Small intestine (tissue), 16 donors: ENCODE measurements at places on chromosomes 4 and X.

DNA sequence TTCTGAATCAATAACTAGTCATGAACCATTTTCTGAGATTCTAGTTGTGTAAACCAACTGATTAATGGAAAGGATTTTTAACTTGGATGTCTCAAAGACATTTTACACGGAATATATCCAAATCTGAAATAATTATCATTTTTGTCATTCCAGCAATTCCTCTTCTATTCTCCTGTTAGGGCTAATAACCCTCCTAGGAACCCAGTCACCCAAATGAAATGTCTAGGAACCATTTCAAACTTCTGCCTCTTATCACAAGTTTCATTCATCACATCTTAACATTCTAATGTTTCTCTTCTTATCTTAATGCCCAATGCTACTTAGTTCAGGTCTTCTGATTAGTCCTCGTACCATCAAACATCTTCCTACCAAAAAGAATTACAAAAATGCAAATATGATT is 639.8 kb downstream of the DMD start:
- no peak for DNase-seq

GRCh38 chr4:139599594-139600374 is 43.8 kb upstream of the SETD7 start:
- DNase-seq, result no peak

DNA sequence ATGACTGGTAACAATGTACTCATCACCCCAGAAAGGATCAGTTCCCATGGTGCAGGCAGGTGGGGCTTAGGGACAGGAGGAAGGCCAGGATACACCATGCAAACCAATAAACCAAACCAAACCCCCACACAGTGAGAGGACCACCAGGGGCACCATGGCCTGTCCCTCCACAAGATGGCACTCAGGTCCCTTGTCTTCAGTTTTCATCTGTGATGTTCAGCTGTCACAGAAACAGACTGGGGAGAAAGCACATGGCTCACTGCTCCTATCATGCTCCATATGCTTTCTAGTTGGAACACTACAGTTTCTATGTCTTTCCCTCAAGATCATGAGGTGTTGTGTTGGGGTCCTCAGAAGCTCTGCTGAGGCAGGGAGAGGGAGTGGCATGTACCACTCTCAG is 10.1 kb downstream of the HS3ST1 start:
- DNase-seq, result no peak

GRCh38 chr4:26468977-26469376 is 21.3 kb downstream of the CCKAR start:
- no peak for DNase-seq

DNA sequence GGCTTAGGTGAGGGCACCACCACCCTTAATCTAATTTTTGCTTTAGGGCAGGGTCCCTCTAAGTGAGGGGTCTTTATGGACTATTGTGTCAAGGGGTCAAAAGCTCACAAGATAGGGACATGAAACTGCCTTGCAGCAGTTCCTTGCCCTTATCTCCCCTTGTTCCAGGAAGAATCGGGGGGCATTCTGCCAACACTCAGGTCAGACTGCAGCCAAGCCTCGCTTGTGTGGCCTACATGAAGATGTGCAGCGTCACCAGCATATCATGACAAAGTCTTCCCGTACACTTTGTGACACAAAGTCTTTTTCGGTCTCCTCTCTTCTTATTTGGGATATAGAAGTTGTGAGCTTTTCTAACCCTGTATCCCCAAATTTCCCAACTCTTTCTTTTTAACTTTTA is 17.5 kb upstream of the USP9X start:
- no peak for DNase-seq

DNA sequence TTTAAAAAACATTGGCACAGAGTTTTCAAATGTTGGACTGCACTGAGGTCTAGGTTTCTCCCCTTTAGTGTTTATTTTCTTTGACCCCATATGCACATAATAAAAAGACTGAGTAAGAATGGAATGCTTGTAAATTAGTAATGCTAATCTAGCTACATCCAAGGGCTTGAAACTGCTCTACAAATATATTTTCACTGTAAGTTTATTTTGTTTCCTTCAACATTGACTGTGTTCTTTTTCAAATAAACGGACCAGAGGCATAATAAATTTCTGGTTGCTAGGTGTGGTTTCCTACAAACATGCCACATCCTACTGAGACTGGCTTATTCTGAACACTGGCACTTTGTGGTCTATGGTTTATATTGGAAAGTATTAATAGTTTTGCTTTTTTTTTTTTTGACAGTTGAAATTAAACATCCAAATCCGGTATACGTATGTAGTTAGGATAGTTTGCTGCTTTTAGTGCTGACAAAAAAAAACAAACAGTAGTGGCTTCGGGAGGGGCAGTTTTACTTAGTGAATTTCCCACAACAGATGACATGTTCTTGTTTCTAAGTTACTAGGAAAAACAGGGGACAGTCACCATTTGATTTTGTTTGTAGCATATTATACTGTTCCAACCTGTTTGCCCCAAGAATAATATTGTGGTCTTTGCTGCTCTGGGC is 13.2 kb downstream of the CA5B start:
- peak; percentile 28 for DNase-seq

DNA sequence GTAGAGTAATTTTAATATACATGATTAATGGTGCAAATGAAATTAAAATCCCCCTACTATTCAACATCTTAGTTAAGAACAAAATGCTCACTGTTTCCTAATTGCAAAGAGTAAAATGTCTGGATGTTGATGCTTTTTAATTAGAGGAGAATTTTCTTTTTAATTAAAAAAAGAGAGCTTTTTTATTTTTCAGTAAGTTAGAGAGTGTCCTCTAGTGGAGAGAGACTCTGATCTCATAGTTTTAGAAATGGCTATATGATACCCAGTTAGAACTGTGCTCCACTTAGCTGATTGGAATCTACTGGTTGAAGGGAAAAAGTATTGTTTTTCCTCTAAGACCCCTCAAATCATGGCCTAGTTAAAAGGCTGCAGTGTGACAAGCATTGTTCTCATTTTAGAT is 312.0 kb upstream of the MAGEB2 start:
- no peak for DNase-seq

GRCh38 chr4:62670514-62670913 is 1470.4 kb downstream of the ADGRL3 start:
- no peak for DNase-seq

DNA sequence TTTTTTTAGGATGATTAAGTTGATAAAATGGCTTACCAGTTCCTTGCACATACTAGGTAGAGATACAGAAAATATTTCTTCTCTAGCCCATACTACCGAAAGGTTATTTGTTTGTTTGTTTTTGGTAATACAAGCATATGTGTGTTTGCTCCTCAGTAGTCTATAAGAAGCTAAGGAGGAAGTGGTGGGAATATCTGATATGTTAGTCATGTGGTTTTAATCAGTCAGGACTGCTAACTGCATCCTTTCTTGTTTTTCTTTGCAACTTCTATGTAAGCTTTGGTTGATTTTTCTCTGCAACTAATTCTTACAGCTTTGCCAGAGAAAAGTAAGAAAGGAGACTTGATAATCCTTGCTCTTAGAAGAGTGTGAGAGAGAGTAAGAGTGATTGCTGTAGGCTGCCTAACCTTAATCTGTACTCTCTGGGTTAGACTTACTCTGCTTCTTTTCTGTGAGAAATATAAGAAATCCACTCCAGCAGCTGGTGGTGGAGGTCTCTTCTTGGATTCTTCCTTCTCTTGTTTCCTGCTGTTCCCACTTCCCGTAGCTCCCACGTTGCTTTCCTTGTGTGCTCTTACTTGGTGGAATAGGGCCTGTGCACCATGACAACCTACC is 28.3 kb downstream of the SEPTIN11 start:
- DNase-seq, result no peak

DNA sequence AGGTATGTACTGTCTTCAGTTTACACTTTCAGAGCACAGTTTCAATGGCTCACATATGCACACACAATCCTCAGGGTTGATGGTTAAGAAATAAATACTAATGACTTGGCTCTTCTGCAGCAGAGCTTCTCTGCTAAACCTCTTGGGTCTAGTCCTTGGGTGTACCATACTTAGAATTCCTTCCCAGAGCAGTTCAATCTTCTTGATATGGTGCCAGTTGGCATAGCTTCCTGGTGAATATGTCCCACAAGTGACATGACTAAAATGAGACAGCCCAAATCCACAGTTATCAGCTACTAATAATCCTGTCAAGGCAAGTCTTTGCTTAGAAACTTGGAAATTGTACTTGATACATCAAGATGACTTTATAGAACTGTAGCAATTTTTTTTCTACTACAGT is 654.4 kb downstream of the IQCM start:
- DNase-seq, result no peak

DNA sequence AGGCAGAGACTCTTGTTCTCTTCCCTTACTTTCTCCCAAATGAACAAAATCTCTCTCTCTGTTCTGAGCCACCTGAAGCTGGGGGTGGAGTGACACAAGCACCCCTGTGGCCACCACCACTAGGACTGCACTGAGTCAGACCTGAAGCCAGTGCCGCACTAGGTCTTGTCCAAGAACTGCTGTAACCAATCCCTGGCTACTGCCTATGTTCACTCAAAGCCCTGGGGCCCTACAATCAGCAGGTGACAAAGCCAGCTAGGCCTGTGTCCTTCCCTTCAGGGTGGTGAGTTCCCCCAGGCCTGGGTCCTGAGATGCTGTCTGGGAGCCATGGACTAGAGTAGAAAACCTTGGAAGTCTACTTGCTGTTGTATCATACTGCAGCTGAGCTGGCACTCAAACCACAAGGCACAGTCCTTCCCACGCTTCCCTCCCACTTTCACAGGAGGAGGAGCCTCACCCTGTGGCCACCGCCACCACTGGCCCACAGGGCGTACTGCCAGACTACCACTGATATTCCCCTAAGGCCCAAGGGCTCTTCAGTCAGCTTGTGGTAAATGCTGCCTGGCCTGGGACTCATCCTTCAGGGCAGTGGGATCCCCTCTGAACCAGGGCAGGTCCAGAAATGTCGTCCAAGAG is 119.1 kb downstream of the RTL9 start:
- DNase-seq, result no peak

DNA sequence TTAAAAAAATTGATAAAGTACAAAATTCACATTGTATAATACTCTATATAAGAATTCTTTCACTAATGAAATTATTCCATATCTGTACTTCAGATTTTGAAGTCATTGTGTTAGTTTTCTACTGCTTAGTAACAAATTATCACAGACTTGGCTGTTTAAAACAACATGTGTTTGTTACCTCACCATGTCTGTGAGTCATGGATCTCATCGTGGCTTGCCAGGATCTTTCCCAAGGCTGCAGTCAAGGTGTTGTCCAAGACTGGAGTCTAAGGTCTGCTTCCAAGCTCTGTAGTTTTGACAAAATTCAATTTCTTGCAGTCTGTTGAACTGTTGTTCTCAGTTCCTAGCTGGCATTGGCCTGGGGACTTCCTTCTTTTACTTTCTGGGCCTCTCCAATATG is 1286.9 kb downstream of the ADGRL3 start:
- no peak for DNase-seq

- DNase-seq, result peak; percentile 47
These were observed 29.6 kb downstream of the PDK3 start for GRCh38 chrX:24494647-24495075.

- DNase-seq, result peak; percentile 60
These were observed 24.6 kb upstream of the PDLIM3 start for GRCh38 chr4:185559915-185560281.

GRCh38 chr4:174521800-174522182 is 497 bp downstream of the HPGD start:
- peak; percentile 80 for DNase-seq

- DNase-seq, result peak; percentile 57
These were observed 38.6 kb downstream of the SORBS2 start for GRCh38 chr4:185773419-185773818.

- no peak for DNase-seq
These were observed 42.1 kb downstream of the RBPJ start for GRCh38 chr4:26362745-26363439.

GRCh38 chrX:15165832-15166231 is 104.1 kb downstream of the ASB9 start:
- DNase-seq, result no peak

GRCh38 chrX:46653482-46653881 is 79.9 kb downstream of the CHST7 start:
- no peak for DNase-seq

- DNase-seq, result no peak
These were observed 257.1 kb upstream of the RPS6KA3 start for GRCh38 chrX:20523626-20524312.

DNA sequence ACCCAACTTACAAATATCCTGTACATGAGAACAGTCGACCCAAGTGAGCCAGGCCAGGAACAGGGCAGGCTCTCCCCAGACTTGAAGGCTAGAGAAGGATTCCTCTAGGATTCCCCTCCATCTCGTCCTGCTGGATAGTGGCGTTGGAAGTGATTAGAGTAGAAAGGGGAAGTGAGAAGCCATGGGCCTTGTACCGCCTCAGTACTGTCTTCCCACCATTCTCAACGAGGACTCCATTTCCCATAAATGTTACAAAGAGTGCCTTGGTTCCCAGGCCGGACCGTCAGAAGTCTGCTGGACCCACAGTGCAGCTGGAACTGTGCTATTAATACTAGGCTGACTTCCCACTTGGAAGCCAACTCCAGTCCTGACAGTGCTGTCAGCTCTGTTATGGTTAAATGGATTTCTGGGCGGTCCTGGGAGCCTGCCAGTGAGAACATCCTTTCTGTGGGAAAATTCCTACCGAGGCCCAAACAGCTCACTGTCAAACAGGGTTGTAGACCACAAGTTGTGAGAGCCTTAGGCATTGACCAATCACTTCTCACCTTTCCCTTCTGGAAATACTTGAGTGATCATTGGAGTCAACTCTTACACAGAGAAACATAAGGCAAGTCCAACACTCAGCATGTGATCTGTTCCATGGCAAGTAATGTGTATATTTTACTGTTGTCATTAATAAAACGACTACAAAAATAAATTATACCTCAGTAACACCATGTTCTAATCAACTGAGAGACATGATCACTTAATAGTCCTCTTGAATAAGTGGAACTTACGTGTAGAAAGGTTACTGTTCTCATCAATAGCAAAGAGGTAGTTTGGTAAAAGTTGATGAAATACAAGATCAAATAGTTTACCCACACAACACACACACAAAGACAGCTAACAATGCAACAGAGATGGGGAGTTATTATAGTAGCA is 58.4 kb downstream of the AMELX start:
- no peak for DNase-seq

DNA sequence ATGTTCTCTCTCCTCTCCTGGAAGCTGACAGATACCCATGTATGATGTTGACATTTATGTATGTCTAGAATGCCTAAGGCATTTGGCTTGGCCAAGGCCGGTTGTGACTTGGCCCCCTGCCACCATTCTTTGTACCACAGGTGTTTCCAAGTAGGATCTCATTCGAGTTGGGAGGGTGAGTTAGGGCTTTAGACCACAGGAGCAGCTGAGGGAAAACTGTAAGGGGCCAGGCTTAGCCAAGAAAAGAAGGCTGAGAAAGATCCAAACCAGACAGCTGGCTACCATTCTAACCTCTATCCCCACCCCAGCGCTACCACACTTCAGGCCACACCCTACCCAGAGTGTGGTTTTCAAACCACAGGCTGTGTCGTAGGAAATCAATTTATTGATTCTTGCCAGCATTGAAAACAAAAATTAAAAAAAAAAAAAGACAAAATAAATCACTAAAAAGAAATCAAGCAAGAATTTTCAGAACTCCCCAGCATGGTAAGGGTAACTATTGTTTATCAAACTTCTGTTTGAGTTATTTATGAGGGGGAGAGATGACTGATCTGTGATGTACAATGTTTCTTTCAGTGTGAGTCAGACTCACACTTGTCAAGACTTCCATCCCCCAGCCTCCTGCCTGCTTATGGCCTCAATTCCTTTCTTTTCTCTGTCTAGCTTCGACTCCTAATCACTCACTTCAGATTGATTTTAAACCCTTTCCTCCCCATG is 9.9 kb downstream of the TMSB4X start:
- peak; percentile 83 for DNase-seq
